Osteocyte (in vitro differentiated cells): ENCODE measurements at places on chromosomes 5 and 9. TPM values are rescaled to one million over a fixed set of nuclear protein-coding genes. Genes with fewer than 3 reads are reported as not detected.

- peaks cover 3% of the 10 kb centered on the region for H3K4me1 ChIP-seq
- H3K27me3 ChIP-seq: no peaks in the 10 kb centered on the region
- no peak for DNase-seq
- H3K27ac ChIP-seq: no peak overlapping the region
Observed at GRCh38 chr9:26181836-26182235, 503.6 kb upstream of the TUSC1 start.

DNA sequence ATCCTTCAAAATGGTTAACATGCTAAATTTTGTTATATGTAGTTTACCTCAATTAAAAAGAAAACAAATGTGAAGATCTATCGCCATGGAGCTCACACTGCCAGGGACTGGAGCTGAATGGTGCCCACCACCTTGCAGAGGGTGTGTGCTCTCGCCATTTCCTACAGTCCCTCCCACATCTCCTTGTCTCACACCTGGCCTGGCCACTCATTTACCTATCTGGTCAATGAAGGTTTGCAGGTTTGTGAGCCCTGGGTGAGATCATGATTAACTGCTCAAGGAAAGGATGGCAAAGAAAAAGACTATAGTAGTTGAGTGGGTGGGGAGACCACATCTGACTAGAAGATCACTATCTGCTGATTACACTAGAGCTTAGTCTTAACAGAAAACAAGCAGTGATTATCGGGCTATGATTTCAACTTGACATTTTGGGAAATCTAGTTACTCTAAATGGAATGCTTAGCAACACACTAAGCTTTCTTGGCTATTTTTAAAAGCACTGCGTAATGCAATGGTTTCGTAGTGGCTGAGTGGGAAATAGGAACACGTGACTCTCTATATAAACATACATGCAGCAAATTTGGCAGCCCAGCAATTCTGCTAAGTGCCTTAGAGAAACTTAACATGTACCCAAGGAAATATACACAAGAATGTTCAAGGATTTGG lies 27.3 kb downstream of the PUM3 start:
- peak overlapping the region; percentile 12 for H3K27ac ChIP-seq
- H3K36me3 ChIP-seq: peaks cover 26% of the 10 kb centered on the region
- no peaks in the 10 kb centered on the region for H3K27me3 ChIP-seq

DNA sequence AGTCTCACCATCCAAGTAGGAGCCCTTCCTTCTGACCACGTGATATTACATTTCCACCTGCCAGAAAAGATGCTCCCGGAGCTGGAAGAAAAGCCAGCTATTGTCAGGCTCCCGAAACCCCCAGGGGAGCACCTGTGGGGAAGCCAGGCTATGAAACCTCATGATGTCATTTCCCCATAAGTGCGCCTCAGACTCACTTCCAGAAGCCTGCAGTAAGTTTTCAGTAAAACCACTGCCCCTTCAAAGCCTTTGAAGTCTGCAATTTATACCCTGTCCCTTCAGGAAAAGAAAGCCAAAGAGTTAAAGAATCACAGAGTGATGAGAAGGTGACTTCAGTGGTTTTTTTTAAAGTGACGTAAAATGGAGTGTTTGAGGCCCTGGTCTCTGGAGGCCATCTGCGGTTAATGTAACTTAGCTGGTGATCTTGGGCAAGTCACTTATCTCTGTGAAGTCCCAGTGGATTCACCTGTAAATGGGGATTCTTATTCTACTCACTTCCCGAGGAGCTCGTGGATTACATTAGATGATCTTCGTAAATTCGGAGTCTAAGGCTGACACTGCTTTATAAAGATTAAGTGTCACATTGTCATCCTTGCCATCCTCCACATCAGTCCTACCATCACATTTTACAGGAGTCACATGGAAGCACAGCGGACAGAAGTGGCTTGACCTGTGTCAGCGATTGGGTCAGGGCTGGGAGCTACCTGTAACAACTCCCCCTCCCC lies 2.6 kb upstream of the SEMA6A start:
- no peaks in the 10 kb centered on the region for H3K36me3 ChIP-seq
- no peak overlapping the region for H3K27ac ChIP-seq
- H3K4me1 ChIP-seq: peaks cover 31% of the 10 kb centered on the region
- H3K27me3 ChIP-seq: peaks cover 53% of the 10 kb centered on the region

DNA sequence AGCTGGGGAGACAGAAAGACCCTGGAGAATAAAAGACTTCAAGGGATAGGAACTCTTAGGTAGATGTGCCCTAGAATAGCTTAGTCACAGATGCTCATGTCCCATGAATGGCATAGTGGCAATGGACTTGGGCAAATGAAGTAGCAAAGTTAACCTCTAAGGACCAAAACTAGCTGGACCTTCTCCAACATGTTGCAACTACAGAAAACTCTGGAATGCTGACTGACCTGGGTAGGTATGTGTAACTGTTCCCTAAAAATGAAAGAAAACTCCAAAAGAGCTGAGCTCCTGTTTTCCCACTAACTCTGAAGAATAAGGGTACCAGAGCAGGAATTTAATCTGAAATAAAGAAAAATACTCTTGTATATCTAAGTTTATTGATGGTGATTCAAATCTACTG lies 12.5 kb upstream of the LPAR1 start:
- H3K4me1 ChIP-seq: peaks cover 5% of the 10 kb centered on the region
- no peaks in the 10 kb centered on the region for H3K36me3 ChIP-seq
- H3K4me3 ChIP-seq: no peak overlapping the region

Gene PRELID1
- 98.8 and 102 TPM in 2 replicates for total RNA-seq
